ENCODE measurements at places on chromosomes 16 and 17.

DNA sequence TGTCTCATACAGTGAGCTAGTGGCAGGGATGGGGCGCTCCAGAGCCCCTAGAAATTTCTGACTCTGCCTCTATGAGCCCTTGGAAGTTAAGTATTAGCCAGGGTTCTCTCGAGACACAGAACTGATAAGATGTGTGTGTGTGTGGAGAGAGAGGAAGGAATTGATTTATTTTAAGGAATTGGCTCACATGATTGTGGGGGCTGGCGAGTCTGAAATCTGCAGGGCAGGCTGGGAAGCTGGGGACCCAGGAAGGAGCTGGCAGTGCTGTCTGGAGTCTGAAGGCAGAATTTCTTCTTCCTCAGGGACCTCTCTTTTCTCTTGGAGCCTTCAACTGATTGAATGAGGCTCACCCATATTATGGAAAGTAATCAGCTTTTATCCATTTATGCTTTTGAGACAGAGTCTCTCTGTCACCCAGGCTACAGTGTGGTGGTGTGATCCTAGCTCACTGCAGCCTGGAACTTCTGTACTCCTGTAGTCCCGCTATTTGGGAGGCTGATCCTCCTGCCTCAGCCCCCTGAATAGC is 16.8 kb downstream of the LRRC75A start:
- DNase-seq: no peak

DNA sequence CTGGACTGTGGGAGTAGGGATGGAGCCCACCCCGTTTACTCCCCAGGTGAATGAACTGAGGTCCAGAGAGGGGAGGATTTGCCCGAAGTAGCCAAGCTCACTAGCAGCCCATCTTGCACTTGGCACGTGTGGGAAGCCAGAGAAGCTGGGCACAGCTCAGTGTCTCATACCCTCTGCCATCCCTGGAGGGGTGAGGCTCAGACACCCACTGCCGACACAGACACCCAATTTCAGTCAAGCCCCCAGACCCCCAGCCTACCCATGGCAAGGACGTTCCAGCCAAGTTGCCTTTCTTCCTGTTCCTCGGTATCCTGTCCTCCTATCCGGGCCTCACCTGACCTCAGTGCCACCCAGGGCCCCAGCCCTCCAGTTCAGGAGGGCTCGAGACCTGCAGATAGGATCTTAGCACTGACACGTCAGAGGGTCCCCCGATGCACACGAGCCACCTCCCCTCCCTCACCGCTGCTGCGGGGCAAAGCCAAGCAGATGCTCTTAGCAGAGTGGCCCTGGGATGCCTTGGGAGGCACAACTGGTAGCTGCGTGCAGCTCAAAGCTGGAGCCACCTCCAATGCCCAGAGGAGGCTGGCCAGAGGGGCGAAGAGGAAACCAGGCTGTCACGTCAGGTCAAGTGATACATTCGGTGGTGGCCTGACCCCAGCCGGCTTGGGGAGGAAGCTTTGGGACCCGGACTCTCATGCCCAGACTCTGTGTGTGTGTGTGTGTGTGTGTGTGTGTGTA is 90.4 kb upstream of the TNRC6C start:
- no peak for DNase-seq

DNA sequence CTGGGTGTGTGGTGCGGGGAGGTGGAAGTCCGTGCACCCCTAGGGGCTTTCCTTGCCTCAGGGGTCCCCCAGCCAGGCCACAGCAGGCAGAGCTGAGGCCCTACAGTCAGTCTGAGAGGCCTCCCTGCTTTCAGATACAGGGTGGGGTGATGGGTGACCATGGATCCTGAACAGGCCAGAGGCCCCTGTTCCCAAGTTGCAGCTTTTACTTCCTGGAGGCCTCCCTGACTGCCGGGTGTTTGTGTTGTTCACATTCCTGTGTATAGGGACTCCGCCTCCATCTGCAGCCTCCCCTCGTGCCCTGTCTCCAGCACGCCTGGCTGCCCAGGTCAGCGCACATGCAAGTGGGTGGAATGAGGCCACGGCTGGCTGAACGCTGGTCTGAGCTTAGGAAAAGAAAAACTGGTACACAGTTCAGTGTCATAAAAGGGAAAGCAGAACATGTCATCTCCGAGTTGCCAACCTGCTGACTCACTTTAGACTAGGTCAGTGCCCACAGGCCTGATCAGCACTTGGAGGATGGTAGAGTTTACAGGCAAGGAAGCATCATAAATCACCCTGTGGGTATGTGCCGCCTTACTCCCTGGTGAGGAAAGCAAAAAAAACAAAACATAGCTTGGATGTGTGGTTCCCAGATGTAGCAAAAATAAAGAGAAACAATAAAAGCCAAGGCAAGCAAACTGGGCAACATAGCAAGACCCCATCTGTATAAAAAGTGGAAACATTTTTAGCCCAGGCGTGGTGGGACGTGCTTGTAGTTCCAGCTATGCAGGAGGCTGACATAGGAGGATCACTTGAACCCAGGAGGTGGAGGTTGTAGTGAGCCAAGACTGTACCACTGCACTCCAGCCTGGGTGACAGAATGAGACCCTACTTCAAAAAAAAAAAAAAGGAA is 6.2 kb upstream of the SLC7A6 start:
- peak; percentile 77 for DNase-seq

- DNase-seq: no peak
Measured at GRCh38 chr16:66851166-66851964, 7.2 kb downstream of the CA7 start.

DNA sequence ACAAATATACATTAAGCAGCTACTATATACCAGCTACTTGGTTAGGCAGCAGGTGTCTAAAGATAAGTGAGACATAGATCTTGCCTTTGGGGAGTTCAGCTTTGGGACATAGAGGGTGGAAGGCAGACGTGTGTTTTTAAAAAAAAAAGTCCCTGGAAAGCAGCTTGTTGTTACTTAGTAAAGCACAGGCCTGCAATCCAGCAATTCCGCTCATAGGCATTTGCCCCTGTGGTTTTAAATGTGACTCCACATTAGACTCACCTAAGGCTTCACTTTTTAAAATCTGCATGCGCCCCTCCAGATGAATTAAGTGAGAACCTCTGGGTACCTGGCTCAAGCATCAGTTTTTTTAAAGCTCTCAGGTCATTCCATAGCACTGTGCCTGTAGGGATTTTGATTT is 7.2 kb upstream of the MLYCD start:
- no peak for DNase-seq

DNA sequence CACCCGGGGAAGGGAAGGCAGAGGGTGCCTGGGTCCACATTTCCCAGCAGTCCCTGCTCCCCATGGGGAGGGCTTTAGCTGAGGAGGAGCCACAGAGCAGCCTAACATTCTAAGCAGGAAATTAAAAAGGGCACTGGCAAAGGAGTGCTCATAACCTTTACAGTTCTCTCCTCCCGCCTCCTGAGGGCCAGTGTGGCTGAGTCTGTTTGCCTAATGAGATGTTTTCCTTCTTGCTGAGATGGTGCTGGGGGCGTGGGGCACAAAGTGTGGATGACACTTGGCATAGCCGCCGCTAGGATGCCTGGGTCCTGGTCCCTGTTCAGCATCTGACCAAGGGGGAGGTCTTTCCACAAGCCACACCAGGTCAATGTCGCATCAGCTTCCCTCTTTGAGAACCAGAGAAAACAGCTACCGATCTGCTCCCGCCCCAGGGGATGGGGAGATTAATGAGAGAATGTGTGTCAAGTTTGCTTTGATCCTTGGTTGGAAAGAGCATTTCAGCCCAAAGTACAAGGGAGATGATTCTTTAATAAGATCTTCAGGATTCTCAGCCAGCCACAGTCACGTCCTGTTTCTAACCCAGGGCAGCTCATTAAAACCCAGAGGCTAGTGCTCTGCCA is 5.8 kb downstream of the KIF18B start:
- DNase-seq: no peak

DNA sequence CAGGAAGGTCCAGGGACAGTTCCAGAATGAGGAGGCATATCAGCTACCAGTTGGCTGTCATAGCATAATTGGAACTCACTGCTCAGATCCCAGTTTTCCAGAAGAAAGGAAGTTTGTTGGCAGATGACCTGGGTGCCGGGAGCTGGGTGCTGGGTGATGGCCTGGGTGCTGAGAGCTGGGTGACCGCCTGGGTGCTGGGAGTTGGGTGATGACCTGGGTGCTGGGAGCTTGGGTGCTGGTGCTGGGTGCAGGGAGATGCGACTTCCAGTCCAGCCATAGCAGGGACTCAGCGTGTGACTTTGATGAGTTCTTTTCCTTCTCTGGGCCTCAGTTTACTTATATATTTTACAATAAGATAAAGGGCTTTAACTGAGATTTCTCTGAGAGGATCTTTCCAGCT is 18.0 kb downstream of the WSCD1 start:
- no peak for DNase-seq

DNA sequence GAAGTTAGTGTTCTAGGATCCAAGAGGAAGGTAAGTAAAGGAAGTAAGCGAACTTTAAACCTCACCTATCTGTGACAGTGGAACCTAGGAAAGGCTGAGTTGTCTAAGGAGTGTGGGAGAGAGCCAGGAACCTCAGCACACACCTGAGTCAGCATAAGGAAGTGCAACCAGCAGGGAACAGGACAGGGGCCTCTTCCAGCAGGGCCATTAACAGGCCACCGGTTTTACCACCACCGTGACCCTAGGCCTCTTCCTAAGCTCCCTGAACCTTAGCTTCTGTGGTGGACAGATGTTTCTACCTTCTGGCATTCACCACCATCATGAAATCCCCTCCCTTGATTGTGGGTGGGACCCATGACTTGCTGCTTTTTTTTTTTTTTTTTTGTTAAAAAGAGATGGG is 26.7 kb upstream of the GPATCH8 start:
- no peak for DNase-seq

DNA sequence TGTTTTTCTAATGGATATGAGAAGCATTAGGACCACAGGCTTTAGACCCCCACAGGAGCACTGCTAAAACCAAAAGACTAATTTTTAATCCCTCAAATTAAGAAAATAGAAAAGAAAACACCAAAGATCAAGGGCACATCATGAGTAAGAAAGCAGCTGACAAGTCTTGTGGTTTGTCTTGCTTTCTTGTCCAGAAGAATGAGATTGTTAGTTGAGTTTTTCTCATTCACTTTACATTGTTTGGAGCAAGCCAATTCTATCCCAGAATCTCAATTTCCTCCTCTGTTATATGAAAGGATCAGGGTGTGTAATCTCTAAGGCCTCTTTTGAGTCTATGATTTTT is 899.0 kb downstream of the KCNJ2 start:
- no peak for DNase-seq

DNA sequence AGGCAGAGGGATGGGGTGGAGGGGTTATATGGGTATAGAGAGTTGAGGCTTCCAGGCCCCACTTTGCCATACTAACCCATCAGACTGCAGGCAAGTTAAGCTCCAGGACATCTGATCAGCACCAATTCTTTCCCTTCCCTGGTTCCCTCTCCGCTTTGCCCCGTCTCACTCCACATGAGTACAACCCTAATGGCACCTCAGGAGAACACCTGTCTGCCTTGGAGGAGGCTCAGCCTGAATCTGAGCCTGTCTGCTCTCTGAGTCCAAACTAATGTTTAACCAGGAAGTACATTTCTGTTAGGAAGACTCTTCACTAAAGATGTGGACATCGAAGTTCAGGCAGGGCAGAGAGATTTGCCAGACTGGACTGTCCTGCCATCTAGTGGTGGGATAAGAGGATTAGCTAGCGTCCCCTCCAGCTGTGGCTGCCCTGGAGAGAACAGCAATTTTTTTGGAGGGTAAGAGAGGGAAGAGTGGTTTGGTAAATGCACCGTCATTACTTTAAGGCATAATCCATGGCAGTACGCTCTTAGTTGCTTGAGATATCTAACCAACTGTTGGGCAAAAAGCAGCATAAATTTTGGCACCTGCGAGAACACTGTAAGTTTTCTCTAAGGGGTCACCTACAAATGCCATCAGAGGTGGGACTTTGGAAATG is 29.2 kb upstream of the LRRC75A start:
- DNase-seq: peak; percentile 95

- no peak for DNase-seq
Measured at GRCh38 chr16:63981639-63982038, 1140.2 kb downstream of the CDH11 start.

- DNase-seq: no peak
Measured at GRCh38 chr17:64615028-64615677, 47.0 kb downstream of the SMURF2 start.

- no peak for DNase-seq
Measured at GRCh38 chr16:84547546-84548061, 43.1 kb upstream of the MEAK7 start.
